ENCODE measurements at places on chromosomes 5 and 9.
A peak's percentile ranks its signal among the peaks of the same experiment; 100 is the strongest.

- DNase-seq: peak; percentile 14
These were observed 73.6 kb upstream of the SUSD1 start for GRCh38 chr9:112248722-112249121.

DNA sequence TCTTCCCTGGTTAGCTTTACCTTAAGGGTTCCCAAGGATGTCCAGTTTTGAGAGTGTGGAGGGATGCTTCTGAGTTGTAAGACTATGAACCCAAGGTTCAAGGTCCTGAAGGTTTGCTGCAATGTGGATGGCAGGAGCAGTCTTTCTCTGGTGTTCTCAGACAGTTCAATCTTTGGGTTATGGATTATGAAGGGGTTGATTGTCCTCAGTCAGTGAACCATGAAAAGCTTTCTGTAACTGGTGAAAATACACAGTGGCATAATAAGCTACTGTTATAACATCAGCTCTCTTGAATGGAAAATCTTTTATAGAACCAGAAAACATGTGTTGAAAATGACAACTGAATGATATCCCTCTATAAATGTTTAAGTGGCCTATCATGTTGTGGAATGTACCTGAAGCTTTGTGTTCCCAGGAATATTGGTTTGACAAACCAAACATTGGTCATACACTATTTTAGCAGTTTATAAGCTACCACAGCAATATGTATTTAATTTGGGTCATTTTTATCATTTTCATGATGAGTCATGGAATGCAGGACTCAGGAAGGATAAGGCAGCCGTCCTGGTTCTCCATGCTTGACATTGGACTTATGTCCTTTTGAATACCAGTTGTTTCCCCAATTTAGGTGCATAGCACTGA lies 1041.8 kb upstream of the ARRDC3 start:
- no peak for DNase-seq

DNA sequence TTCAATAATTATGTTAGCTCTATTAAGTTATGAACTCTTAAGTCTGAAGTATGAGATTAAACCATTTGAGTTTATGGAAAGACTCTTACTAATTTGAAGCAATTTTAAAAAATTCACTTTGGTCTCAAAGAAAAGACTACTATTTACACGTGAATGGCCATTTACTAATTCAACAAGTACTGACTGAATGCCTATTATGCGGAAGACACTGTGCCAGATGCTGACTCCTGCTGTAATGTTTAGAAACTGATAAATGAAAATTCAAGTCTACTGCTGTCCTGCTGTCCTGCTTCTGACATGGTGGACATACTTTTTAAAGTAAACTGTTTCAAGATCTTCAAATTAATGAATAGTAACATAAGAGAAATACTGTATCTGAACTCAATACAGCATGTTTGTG lies 116.2 kb downstream of the MPDZ start:
- no peak for DNase-seq

- DNase-seq: no peak
These were observed 20.8 kb downstream of the PAPPA start for GRCh38 chr9:116174347-116174746.

GRCh38 chr5:8981016-8981415 lies 564.9 kb downstream of the SEMA5A start:
- DNase-seq: no peak

DNA sequence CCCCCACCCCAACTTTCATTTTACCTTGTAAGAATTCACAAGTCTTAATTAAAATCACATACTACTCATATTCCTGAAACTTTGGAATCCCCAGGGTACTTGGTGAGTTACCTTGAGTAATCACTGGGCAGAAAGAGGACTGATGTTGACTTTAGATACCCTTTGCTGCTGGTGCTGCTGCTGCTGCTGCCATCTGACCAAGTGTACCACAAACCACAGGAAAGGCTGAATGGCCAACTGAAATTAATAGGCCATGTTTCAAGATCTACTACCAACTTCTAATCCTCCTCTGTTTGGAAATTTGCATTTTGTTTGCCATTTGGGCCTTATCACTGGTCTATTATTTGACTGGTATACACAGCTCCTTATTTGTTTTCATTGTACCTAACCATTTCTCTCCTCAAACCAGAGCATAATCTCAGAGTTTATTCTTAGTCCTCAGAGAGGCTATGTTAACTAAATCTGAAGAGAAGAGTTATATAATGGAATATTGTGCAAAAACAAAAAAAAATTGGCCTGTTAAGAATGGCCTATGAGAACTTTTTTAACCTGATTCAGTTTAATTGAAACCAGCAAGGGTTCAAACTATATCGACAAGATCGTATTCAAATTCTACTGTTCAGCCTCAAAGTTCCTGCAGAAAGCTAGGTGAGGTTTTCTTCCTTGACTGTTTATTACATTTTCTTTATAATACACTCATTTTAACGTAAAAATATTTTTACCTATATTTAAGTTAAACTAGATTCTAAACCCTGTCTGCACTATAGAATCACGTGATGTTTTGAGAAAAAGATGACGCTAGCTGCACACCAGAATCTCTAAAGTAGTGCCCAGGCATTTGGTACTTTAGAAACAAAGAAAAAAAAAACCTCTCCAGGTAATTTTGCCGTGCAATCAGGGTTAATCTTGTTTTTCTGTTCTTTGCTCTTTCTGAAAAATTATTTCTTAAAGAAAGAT lies 13.1 kb downstream of the SELENOP start:
- DNase-seq: no peak

DNA sequence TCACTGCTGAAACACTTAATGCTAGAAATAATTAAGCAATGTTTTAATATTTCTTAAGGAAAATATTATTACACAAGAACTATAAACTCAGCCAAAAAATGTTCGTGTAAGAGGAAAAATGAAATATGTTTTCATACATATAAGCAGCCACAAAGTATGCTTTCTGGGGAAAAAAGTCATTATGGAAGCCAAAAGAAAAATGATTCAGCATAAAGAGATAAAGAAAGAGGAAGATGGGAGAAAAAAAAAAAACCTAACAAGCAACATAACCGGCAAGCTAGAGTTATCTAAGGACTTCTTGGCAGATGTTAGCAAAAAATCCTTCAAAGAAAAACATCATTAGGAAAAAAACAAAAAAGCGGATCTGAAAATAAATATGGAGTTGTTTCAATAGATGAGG lies 179.1 kb downstream of the MUSK start:
- DNase-seq: peak; percentile 80

Measured in fibroblast of gingiva (primary cell).